ENCODE measurements at places on chromosomes 1 and 21.
A peak's percentile ranks its signal among the peaks of the same experiment; 100 is the strongest.

DNA sequence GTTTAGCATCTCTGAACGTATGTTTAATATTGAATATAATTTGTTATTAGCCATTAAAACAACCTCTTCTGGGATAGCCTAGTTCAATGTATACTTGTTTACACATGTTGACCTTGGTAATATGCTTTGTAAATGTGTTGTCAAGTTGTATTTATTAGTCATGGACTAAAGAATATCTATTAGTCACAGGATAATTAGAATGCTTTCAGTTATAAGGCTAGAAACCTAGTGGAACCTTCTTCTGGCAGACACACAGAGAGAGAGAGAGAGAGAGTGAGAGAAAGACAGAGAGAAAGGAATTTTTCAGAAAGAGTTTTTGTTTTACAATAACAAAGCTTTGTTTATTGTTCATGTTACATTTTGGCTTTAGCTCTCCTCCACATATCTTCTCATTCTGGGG is 181.1 kb upstream of the APP start:
- no peak for DNase-seq

- no peak for DNase-seq
Measured at GRCh38 chr1:198161718-198162090, 4.9 kb downstream of the NEK7 start.

DNA sequence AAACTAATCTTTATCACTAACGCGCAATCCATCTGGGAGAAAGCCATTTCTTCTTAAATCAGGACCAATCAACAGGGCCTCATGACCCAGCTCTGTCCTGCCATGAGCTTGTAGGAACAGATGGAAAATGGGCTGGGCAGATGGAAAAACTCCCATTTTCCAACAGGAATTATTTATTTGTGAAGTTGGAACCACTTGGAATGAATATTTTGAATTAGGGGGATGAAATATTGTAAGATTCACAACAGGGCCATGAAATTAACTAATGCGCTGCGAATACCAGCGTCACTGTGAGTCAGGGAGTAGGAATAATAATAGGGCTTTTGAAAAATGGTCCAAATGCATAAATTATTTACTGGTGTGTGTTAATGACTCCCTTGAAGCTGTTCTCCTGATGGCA is 53.1 kb upstream of the CYP2J2 start:
- DNase-seq, result no peak

DNA sequence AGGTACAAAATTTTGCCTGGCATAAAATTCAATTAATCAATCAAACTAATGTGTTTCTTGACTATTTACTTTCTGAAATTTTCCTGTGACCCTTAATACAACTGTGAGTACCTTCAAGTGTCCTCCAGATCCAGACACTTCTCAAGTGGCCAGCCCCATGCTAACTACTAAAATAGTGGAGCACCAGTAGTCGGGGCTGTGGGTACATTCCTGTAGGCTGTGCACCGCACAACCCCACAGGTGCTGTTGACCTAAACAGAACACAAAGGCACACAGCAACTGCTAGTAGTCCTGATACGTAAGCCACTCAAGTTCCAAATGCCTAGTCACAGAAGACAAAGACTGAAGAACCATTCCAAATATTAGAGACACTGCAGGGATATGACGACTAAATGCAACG is 36.6 kb downstream of the TMEM50B start:
- no peak for DNase-seq

DNA sequence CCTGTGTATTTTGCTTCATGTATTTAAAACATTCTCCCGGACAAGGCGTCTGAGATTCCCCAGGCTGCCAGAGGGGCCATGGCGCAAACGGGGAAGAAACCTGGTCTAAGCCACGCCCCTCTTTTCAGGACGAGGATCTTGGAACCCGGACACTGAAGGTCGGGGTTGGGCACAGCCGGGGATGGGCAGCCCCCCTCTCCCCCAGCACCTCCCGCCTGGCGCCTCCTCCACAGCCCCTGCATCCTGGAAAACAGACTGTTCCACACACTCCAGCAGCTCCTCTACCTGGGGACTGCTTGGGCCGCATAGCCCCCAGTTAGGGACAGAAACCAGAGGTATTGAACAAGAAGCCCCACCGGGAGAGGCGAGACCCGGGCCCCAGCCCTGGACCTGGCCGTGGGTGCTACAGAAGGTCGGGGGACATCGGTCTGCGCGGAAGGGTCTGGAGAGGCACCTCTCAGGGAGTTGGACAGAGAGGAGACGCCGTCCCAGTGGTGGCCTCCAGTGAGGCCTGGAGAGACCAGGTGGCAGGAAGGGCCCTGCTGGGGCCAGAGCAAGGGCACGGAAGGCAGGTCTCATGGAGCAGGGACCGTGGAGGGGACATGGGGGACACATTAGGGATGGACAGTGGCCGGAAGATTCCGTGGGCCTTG is 5.4 kb downstream of the TP73 start:
- DNase-seq, result no peak

- DNase-seq, result no peak
Measured at GRCh38 chr21:34885125-34885524, 164.0 kb downstream of the RUNX1 start.

GRCh38 chr1:89695847-89696246 is 62.9 kb downstream of the LRRC8C start:
- DNase-seq, result no peak

GRCh38 chr1:13770743-13771142 is 70.8 kb downstream of the PRDM2 start:
- DNase-seq, result no peak

GRCh38 chr1:101738475-101738874 is 258.3 kb downstream of the OLFM3 start:
- no peak for DNase-seq

GRCh38 chr21:40688106-40688864 is 158.7 kb downstream of the DSCAM start:
- DNase-seq, result no peak

GRCh38 chr1:29761159-29761928 is 525.0 kb downstream of the PTPRU start:
- no peak for DNase-seq

- no peak for DNase-seq
Measured at GRCh38 chr1:211490821-211491415, 1.0 kb downstream of the RD3 start.

DNA sequence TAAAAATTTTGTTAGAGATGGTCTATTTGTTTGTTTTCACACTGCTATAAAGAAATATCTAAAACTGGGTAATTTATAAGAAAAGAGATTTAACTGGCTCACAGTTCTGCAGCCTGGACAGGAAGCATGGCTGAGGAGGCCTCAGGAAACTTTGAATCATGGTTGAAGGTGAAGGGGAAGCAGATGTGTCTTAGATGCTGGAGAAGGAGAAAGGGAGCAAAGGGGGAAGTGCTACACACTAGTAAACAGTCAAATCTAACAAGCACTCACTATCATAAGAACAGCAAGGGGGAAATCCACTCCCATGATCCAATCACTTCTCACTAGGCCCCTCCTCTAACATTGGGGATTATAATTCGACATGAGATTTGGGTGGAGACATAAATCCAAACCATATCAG is 76.8 kb upstream of the COL24A1 start:
- no peak for DNase-seq

DNA sequence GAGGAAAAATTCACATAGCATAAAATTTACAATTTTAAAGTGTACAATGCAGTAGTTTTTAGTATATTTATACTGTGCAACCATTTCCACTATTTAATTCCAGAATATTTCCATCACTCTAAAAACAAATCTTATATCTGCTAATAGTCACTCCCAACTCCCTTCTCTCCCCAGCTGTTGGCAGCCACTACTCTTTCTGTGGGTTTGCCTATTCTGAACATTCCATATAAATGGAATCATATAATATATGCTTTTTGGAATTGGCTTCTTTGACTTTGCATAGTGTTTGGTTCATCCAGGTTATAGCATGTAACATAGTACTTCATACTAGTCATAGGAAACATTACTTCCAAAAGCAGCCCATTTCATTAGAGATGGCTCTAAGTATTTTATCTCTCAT is 25.0 kb upstream of the TMEM39B start:
- DNase-seq, result no peak

GRCh38 chr21:33975548-33976081 is 60.0 kb upstream of the ATP5PO start:
- DNase-seq, result peak; percentile 58

GRCh38 chr21:44300262-44300959 is 558 bp downstream of the PFKL start:
- peak; percentile 61 for DNase-seq

GRCh38 chr1:88484881-88485280 is 199.2 kb upstream of the PKN2 start:
- no peak for DNase-seq

- no peak for DNase-seq
Measured at GRCh38 chr1:154994591-154994990, 1.2 kb downstream of the LENEP start.

GRCh38 chr1:165793951-165794350 is 25.3 kb upstream of the TMCO1 start:
- no peak for DNase-seq

DNA sequence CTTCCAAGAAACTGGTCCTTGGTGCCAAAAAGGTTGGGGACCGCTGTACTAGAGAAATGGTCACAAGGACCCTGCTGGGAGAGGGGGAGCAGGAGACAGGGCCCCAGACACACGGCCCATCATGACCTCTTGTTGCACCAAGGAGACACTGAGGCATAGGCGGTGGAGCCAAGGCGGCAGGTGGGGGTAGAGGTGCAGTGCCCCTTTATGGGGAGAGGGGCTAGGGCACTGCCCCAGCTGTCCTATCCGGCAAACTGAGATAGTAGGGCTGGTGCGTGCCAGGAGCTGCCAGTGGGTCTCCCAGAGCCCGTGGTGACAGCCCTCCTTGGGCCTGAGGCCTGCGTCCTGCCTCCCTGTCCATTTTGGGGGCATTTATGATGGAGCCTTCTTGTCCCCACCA is 20.3 kb downstream of the TNNT2 start:
- DNase-seq, result no peak

DNA sequence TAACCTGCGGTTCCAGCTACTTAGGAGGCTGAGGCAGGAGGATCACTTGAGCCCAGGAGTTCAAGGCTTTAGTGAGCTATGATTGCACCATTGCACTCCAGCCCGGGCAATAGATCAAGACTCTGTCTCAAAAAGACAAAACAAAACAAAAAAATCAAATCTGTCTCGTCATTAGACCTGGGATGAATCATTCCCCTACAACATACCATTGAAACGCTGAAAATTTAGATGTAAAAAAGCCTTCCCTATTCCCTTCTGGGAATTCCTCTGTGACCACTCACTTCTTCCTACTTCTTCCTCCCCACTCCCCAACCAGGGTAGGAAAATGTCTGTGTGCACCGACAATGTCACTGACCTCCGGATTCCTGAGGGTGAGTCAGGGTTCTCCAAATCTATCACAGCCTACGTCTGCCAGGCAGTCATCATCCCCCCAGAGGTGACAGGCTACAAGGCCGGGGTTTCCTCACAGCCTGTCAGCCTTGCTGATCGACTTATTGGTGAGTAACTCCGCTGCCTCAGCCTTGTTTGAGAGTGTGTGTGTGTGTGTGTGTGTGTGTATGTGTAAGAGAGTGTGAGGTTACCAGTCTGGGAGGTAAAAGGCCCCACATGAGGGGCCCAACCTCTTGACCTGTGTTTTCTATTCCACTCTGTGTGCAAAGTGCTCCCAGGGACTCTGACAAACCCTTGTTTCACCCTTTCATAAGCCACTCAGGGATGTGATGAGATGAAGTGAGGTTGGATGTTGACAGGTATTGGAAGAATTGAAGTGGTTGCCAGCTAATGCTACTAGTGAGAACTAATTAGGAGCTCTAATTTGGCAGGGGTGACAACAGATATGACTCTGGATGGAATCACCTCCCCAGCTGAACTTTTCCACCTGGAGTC is 16.3 kb upstream of the SARS1 start:
- no peak for DNase-seq

DNA sequence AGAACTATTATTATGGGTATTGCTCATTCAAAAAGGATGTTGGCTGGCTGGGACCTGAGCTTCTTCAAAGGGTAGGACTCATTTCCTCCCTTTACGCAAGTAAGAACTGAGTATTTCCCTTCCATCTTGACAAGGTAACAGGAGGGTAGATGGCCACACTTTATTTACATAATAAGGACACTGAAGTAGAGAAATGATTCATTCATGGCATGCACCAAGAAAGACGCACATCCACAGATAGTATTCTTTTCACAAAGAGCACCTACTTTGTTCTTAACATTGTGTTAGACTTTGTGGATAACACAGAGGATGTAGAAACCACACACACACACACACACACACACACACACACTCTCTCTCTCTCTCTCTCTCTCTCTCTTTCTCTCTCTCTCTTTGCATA is 82.9 kb downstream of the FAM78B start:
- no peak for DNase-seq

DNA sequence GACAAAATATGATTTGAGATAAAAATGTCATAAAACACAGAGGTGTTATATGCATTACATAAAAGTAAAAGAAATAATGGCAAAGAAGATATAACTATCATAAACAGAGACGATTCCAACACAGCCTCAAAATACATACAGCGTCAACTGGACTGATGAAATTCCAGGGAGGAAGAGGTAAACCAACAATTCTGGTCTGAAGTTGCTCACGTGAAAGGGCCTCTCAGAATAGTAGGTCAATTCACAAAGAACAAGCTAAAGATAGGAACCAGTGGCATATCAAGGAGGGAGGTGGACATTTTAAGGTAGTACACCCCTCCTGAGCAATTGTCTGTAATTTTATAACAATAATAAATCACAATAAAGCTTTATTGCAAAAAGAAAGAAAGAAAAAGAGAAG is 18.6 kb downstream of the SLC2A5 start:
- DNase-seq, result no peak

DNA sequence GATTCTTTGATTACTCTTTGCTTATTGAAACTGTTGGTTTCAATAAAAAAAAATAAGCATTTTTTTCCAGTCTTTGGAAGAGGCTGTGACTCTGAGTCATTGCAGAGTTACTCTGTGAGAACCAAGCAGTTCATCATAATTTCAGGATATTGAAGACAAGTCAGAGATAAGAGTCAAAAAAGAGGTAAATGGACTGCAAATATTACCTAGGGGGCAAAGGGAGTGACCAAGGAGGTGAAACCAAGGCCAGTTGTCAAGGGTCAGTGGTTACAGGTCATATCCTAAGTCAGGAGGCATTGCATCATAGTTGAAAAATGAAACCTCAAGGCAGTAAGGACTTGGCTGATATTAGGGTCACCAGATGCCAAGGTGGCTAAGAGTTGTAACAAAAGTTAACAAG is 597.1 kb upstream of the USP24 start:
- DNase-seq, result no peak
